ENCODE measurements at places on chromosomes 1 and 21.
A peak's percentile ranks its signal among the peaks of the same experiment; 100 is the strongest.

DNA sequence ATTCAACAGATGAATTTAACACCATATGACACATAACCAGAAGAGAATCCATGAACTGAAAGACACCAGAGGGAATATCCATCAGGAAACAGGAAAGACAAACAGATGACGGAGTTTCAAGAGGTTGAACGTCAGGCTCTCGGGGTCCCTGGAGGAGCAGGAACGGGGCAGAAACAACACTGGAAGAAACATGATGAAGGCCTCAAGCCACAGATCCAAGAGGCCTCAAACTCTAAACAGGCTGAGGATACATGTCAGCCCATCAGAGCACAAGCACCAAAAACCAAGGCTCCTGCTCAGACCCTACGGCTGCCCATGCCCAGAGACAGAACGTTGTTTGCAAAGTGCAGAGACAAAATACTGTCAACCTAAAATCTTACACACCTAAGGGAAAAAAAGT lies 7.0 kb downstream of the INTS11 start:
- DNase-seq: no peak

GRCh38 chr1:62271948-62272728 lies 47.1 kb downstream of the KANK4 start:
- peak; percentile 69 for DNase-seq

GRCh38 chr21:35145626-35146233 lies 96.6 kb upstream of the RUNX1 start:
- no peak for DNase-seq

DNA sequence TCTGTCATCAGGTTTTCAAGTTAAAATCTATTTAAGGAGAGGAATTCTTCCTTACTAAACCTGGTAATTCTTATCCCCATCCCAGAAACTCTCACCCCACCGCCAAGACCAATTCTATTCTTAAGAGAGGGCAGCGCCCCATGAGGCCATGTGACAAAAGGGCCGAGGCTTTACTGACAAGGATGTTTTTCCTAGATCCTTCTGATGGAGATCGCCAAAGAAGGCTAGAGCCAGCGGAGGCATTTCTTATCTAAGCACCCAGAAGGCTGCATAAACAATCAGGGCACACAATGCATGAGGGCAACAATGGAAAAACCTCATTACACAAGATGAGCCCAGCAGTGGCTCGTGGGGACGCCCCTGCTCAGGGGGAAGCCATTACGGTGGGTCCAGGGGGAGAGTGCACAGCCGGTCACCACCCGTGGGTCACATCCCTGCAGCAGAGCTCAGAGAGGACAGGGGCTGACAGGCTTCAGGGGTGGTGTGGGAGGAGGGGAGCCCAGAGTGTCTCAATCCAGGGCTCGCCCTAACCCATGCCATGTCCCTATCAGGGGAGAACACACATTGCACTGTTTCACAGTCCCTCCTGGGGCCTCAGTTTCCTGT lies 88.7 kb downstream of the ITPKB start:
- DNase-seq: no peak

DNA sequence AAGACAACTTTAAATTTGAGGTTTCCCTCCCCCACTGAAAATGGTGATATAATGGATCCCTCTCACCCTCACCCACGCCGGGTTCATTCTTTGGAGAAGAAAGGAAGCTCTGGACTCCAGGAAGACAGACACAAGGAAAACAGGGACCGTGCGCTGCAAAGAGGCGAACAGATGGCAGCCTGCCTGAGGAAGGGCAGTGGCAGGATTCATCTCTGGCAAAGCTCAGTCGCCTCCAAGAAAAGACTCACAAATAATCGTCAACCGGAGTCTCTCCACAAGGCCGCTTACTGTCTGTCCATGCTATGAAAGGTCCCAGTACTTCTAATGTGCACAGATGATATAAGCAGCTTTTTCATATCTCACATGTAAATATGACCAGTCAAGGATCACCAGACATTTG lies 110.3 kb downstream of the TIAM1 start:
- DNase-seq: no peak

GRCh38 chr1:96522927-96523326 lies 198.7 kb upstream of the PTBP2 start:
- no peak for DNase-seq

- DNase-seq: no peak
Observed at GRCh38 chr1:154758346-154758745, 111.7 kb downstream of the KCNN3 start.

GRCh38 chr1:178846306-178846705 lies 24.6 kb downstream of the ANGPTL1 start:
- DNase-seq: no peak

DNA sequence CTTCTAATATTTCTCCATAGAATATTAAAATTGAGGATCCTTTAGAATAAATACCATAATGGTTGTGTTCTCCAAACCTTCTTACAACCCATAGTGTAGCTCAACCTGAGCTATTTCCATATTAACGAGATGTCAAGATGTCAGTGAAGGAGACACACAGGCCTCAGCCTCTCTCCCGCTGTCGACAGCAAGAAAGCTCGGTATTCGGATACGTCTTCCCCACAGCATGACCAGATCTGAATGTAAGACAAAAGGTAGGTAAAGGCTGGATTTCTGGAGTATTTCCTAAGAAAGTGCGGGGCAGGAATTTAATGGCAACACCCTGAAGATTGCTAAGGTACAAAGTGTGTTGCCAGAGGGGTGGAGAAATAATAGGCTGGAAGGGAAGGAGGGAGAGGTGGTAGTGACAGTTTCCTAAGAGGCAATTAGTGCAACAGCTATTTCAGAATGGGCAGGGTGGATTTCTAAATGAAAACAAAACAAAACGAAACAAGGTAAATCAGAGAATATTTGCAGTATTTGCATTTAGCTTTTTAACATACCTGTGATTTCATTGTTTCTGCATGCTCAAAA lies 1.7 kb downstream of the ADSS2 start:
- DNase-seq: no peak

- DNase-seq: no peak
Observed at GRCh38 chr1:181484821-181485220, 1.5 kb downstream of the CACNA1E start.

- DNase-seq: no peak
Observed at GRCh38 chr1:236176337-236177336, 34.3 kb downstream of the GPR137B start.

All from CD4-positive, alpha-beta T cell treated with Interleukin-6 at 100 ng/mL for 8 hours (primary cell).